ENCODE measurements at places on chromosomes 16 and 17.
A peak's percentile ranks its signal among the peaks of the same experiment; 100 is the strongest.

GRCh38 chr17:76458580-76459490 is 5.9 kb upstream of the UBE2O start:
- no peak for DNase-seq

GRCh38 chr17:28326114-28326513 is 7.1 kb downstream of the TMEM97 start:
- DNase-seq, result no peak

GRCh38 chr16:51326131-51326856 is 175.2 kb upstream of the SALL1 start:
- peak; percentile 50 for DNase-seq

DNA sequence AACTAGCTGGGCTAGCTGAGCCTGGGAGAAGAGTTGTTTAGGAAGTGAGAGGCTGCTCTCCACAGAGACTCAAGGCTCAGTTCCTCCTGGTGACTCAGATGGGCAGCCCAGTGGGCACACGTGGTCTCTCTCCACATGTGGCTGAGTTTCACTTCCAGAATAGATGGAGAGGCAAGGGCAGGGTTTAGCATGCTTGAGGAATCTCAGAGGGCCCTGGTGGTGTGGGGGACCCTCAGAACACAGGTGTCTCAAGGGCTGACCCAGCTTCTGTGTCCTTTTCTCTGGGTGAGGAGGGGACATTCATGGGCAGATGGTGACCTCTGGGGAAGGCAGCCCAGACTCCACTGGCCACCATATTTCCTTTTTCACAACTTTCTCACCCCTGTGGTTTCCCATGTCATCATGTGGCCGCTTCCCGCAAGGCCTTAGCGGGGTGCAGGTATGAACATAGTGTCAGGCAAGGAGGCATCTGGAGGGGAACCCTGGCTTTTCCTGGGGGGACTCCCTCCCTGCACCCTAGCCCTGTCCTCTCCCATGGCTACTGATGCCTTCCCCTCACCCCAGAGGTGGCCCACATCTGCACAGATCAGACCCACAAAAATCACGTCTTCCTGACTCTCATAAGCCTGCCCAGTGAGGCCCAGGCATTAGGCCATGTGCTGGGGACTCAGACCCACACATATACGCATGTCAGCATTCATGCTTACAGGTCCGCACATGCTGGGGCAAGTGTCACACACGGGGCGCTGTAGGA is 3.3 kb downstream of the GRN start:
- no peak for DNase-seq

- peak; percentile 85 for DNase-seq
These were observed 30.1 kb downstream of the FZD2 start for GRCh38 chr17:44587339-44587738.

GRCh38 chr17:35586569-35587073 is 501 bp upstream of the AP2B1 start:
- no peak for DNase-seq

- DNase-seq, result peak; percentile 59
These were observed 322.5 kb downstream of the C16orf95 start for GRCh38 chr16:86994651-86995171.

GRCh38 chr17:3995067-3995466 is 30.8 kb upstream of the ATP2A3 start:
- no peak for DNase-seq

DNA sequence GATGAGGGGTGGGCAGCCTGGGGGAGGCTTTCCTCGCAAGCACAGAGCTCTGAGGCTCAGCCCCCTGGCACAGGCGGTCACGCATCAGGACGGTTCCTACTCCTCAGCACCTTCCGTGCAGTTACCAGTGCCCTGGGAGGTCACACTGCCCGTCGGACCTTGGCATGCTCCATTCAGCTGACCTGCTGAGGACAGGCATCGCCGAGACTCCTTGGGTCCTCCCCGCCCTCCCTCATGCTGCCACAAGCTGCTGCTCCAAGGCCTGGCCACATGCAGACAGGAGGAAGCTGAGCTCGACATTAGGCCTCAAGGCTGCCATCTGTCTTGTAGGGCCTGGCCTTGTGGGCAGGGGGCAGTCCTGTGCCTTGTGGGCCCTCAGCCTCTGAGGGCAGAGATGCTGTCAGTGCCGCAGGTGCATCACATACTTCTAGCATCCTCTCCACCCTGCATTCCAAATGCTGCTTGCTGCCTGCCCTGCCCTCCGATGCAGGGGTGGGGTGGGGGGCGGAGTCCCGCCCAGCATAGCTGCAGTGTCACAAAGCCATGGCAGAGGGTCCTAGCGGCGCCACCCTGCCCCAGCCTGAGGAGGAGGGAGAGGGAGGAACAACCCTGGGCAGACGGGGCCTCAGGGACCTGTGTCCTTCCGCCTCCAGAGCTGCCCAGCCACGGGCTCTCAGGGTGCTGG is 9.3 kb downstream of the C16orf90 start:
- no peak for DNase-seq

GRCh38 chr16:3780570-3780969 is 63.2 kb upstream of the TRAP1 start:
- no peak for DNase-seq

- DNase-seq, result no peak
These were observed 5.2 kb upstream of the OR4D2 start for GRCh38 chr17:58161566-58161965.

DNA sequence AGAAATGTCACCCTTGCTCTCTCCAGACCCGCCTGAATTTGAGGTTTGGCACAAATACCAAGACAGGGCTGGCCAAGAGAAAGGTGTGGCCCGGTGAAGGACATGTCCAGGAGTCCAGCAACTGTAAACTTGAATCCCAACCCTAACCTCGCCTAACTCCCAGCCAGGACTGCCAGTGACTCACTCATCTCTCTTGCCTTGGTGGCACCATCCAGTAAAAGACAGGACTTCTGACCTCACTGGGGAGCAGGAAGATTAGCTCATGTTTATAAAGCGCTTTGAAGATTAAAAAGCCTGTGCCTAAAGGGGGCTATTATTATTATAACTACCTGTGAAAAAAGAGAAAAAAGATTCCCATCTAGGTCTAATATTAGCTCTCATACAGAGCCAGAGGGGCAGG is 335.3 kb downstream of the SOX9 start:
- DNase-seq, result peak; percentile 22

Measured in BJ (cell line).